Amniotic epithelial cell (primary cell): ENCODE measurements at places on chromosomes 1 and 21.
A peak's percentile ranks its signal among the peaks of the same experiment; 100 is the strongest.

GRCh38 chr1:94104776-94105580 is 16.0 kb downstream of the ABCA4 start:
- DNase-seq = no peak

DNA sequence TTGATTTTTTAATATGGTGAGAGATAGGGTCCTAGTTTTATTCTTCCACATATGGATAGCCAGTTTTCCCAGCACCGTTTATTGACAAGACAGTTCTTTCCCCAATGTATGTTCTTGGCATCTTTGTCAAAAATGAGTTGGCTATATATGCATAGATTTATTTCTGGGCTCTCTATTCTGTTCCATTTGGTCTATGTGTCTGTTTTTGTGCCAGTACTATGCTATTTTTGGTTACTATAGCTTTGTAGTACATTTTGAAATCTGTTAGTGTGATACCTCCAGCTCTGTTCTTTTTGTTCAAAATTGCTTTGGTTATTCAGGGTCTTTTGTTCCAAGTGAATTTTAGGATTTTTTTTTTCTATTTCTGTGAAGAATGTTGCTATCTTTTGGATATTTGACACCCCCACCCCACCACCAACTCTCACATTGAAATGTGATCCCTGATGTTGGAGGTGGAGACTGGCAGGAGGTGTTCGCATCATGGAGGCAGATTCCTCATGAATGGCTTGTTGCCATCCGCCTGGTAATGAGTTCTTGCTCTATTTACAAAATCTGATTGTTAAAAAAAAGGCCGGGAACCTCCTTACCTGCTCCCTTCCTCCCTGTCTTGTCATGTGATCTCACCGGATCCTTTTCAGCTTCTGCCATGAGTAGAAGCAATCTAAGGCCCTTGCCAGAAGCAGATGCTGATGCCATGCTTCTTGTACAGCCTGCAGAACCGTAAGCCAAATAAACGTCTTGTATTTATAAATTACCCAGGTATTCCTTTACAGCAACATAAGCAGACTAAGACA is 54.8 kb upstream of the KRTAP19-8 start:
- DNase-seq = no peak

GRCh38 chr1:211625040-211625439 is 46.1 kb upstream of the SLC30A1 start:
- peak; percentile 62 for DNase-seq

DNA sequence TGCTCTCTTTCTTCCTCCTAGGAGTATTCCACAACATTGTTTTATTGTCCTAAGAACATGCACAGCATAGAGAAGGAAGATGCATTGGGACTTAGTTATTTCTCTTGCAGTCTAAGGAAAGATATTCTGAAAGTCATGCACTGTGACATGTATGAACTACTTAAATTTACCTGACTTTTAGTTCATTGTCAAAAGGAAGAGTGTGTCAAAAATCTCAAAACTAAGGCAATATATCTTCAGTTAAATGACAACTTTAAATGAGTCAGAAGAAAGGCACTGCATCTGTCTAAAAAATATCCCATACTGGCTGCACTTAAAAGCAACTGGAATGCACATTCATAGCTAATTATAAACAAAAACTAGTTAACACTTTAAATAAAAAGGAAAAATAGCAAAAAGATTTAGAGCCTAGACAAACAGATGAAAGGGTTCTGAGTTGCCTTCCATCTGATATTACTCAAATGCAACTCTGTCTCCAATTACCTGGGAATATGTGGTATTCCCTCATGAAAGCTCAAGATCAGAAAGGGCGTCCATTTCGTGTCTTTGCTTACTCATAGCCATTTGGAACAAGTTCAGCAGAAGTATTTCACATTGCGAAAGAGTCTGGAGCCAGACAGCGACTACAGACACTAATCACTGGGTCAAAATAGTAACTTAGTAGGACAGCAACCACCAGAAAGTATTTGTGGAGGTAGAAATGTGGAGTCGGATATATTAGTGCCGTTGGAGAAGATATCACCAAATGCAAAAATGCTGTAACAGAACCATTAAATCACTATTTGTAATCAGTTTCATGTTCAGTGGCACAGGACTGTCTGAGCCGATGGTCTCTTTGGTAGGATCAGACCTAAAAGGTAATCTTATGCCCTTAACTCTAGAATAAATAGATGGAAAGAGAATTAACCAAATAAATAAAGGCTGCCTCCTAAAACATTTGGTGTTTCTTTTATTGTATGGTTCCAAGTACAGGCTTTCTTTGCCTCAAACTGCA is 225.7 kb downstream of the GREM2 start:
- DNase-seq = peak; percentile 93

DNA sequence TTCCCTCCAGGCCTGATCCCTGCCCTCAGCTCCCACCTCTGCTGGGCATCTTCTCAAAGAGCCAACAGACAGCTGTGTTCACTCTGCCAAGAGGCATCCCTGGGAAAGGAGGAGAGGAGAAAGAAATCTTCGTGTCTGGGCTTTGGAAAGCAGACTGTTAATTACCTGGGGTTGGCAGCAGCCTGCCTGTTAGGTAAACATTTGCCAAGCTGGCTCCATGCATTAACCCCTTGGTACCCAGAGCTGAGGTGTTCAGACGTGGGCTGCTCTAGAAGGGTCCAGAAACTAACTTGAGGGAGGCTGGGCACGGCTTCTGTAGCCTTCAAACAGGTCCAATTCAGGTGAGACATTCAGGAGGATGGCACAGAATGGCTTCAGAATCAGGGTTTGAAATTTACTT is 8.7 kb upstream of the EXTL1 start:
- DNase-seq = no peak

GRCh38 chr1:228222548-228222947 is 14.7 kb downstream of the OBSCN start:
- no peak for DNase-seq

DNA sequence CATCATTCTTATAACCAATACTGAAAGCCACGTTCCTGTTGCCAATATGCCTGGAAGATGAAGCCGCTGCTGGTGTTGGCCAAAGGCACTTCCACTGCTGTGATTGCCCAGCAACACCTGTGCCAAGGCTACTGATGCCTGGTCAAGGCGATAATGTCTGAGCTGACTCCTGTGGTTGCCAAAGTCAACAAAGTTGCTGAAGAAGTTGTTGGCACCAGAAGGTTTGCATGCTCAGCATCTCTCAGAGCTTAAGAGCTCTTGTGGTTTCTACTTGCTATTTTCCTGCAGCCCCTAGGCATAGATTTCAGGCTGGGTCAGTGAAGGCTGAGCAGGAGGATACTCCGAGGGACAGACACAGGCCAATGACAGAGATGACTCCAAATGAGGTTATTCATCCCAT is 63.4 kb upstream of the RAB3GAP2 start:
- no peak for DNase-seq

DNA sequence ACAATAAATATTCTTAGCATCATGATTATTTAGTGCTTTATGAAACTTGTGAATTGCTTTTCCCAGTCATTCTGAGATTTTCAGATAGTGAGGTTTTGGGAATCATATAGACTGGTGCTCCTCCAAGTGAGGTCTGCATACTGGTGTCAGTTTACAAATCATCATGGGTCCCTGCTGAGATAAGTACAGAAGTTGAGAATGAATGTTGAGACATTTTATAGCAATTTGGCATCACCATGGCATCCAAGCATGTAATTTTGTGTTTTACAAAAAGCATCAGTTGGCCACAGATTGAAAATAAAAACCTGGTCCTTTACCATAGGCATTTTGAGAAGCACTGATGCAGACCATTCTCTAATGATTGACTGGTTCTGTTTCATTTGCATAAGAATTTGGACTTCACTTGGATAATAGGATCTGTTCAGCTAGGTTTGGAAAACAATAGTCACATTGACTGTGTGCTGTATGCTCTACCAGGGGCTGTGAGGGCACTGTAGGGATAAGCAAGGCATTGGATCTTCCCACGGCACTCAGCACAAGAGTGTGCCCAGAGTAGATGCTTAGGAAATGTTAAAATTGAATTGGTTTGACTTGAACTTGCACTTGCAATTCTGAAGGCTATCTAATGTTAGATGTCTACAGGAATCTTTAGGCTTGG is 79.0 kb upstream of the JUN start:
- no peak for DNase-seq

DNA sequence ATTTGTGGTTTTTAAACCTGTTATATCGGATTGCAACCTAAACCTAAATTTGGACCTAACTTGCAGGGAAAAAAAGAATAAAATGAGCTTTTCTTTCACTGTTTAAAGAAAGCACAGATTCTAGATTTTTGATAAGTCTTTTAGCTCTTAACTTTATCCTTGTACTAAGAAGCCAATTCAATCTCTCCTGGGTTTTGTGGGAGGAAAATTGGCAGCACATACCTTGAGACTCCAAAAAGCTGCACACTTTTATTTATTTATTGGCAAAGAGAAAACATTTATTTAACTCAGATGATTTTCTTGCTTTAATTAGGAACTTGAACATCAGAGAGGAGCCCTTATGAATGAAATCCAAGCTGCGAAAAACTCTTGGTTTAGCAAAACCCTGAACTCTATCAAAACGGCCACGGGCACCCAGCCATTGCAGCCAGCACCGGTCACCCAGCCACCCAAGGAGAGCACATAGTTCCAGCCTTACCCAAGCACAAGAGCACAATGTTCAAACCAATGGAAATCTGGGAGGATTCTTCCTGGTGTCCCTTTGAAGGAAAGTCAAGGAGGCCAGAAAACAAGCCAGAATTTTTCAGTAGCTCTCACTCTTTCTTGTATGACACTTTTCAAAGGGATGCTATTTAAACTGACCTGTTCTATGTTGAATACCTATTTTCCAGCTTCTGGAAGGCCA is 10.1 kb upstream of the CACYBP start:
- no peak for DNase-seq

DNA sequence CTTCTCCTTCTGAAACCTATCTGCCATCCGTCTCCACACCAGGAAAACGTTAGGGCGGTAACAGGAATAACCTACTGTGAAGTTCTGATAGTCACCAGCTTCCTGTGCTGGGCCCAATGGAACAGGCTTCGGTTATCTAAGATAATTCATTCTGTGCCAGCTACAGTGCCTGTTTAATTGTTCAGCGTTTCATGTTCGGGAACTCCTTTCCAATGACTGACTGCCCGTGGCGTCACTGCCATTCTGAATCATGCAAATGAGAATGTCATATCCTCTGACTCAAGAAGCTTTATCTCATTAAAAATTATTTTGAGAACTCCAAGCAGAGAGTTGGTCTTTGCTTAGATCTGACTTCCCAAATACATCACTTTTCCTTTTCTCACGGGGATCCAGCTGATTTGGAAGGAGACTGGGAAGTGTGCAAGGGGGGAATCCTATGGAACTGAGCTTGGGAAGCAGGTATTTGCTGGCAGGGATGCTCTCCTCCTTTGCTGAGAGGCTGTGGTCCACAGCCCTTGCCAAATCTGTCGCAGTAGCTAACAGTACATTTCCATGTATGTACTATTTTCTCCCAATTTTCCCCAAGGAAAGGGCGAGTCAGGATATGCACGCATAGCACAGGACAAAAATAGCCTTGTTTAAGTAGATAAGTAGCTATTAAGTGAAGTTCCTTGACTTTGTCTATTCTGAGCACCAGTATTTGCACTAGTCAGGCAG is 358.7 kb downstream of the LTN1 start:
- peak; percentile 76 for DNase-seq

- DNase-seq = no peak
Observed at GRCh38 chr1:212635141-212635631, 26.6 kb downstream of the ATF3 start.

DNA sequence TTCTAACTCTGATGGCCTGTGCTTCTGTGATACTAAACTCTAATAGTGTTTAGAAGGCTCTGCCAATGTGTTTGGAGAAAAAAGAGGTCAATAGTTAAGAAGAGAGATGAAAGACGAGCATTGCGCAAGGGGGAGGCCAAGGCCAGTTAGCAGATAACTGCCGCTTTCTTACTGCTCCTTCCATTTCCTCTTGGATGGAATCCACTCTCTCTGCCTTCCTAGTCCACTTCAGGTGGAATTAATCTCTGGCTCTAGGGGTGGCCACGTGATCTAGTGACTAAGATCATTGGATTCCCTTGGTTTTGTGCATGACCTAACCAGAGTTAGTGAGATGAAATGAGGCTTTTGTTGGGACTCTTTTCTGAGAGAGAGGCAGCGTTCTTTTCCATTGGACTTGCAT is 148.3 kb downstream of the ACTL8 start:
- DNase-seq = peak; percentile 30

GRCh38 chr1:84434801-84435549 is 36.7 kb downstream of the DNASE2B start:
- DNase-seq = no peak

- DNase-seq = no peak
Observed at GRCh38 chr1:8951231-8951630, 5.6 kb downstream of the CA6 start.

GRCh38 chr1:230983811-230984210 is 4.9 kb downstream of the ARV1 start:
- no peak for DNase-seq

DNA sequence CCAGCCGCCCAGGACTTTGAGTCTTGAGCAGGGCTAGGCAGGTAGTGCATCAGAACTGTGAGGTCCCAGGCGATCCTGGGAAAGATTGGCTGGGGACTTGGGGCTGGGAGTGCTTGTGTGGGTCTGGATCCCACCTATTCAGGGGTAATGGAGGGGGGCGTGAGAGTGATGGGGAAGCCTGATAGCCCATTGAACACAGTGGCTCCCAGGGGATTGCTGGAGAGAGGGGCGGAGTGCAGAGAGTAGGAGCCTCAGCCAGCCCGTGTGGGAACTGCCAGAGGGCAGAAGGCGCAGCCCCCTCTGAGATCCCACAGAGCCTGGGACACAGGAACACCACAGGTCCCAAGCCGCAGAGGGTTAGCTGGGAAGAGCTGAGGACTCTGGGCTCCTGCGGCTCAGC is 19.3 kb upstream of the PDZK1IP1 start:
- DNase-seq = no peak

DNA sequence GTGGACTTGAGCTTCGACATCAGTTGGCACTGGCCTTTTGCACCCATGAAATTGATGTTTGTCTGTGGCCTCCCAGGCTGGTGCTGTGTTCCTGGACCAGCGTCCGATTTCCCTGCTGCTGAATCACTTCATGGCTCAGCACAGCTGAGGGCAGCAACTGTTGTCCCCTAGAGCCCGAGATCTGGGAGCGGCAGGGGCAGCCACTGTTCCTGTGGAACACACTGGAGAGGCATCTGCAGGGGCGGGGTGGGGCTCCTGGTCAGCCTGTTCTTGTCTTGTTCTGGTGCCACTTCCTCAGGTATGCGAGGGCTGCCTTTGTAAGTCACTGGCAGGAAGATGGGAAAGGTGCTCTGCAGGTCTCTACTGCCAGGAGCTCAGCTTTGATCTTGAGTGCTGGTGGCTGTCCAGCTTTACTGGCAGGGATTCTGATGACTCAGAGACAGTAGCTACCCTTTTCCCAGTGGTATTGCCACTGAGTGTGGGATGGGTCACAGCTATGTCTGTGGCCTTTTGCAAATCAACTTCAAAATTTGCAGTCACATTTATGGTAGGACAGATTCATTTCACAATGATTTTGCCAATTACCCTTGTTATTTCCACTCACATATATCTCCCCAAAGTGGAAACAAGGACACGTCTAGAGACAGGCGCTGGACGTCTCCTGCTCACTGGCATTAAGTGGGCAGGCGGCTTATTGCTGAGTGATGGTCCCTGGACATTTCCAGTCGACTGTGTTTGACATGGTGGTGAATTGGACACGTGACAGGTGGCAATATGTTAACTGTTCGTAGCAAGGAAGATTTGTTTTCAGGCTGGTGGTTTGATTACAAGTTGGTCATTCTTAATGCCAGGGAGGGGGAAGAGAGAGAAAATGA is 15.3 kb downstream of the AGPAT3 start:
- no peak for DNase-seq

GRCh38 chr1:172646653-172647052 is 12.2 kb upstream of the FASLG start:
- DNase-seq = peak; percentile 86
